ENCODE measurements at places on chromosomes 2 and 18. TPM values are rescaled to one million over a fixed set of nuclear protein-coding genes. Genes with fewer than 3 reads are reported as not detected.

The IL1R2 gene
- 1.5 TPM for total RNA-seq

The ALPI gene
- not detected for total RNA-seq

The CXCR2 gene
- not detected for total RNA-seq

The YES1 gene
- total RNA-seq, result 32.2 TPM

The REEP1 gene
- 0.25 TPM for total RNA-seq
